ENCODE measurements at places on chromosomes 11 and 22.

DNA sequence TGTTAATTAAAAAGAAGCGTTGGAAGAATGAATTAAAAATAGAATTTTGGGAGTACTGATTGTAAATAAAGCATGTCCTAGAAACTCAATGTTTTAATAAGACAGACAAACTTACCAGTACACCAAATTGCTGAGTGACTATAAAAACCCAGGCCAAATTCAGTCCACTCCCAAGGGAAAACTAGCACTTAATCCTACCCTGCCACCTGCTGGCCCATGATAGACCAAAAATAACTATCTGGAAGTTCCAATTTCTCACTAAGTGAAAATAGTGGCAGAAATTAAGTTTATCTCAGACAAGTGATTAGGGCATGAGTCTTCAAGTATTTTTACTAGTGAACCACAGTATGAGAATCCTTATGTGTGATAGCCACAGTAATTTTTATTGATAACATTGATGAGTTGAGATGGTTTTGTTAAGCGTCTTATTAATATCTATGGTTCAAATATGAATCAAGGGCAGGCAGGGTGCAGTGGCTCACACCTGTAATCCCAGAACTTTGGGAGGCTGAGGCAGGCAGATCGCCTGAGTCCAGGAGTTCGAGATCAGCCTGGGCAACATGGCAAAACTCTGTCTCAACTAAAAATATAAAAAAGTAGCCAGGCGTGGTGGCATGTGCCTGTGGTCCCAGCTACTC, 9.8 kb upstream of the DDX10 start:
- DNase-seq = peak; percentile 13

DNA sequence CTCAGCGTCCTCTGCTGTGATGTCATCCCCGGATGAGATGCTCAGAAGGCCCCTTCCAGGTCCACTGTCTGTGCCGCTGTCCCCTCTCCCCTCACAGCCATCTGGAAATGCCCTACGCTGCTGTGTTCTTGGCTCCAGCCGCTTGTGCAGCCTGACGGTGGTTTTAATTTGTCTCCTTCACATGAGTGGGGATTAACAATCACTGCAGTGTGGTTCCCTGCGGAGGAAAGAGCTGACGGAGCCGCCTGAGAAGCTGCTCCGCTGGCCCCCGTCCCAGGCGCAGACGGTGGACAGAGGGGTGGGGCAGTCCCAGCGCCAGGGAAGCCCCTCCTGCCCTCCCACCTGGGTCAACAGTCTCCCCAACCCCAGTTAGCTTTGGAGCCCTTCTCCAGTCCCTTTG, 67.5 kb upstream of the PHF21B start:
- DNase-seq = no peak

GRCh38 chr11:30567120-30567519, 19.0 kb downstream of the MPPED2 start:
- DNase-seq = no peak

- DNase-seq = no peak
These were observed 195.3 kb upstream of the MTMR2 start for GRCh38 chr11:96119211-96119610.

GRCh38 chr22:40443732-40444131, 73.3 kb downstream of the SGSM3 start:
- no peak for DNase-seq

Measured in NCI-H1930 (cell line).